Activated naive CD8-positive, alpha-beta T cell treated with anti-CD3 and anti-CD28 coated beads, Interleukin-2, amount 50 U/mL, for 16 hours (primary cell): ENCODE measurements at places on chromosomes 12 and 14.

GRCh38 chr12:3931776-3932175 is 58.6 kb upstream of the PARP11 start:
- DNase-seq, result no peak

DNA sequence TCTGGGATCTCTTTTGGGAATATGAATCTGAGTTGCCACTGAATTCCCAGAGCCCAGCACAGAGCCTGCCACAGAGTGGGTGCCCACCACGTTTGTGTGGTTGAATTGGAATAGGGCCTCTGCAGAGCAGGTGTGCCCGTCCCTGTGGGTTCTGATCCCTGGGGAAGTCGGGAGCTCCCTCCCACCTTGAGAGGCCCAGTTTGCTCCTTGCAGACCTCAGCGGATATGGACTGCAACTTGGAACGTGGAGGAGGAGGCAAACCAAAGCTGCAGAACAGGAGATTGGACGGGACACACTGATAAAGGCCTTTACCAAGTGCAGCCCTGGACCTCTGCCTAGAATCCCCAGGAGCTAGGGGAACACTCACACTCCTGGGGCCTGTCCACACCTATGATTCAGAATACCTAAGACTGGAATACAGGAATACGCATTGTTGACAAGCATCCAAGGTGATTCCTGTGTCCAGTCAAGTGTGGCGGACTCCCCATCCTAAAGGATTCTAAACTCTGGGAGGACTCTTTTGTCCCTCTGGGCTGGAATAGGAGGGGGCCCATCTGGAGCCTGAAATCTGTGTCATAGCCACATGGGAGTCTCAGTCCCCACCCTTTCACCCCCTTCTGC is 2.4 kb downstream of the KRT76 start:
- no peak for DNase-seq

DNA sequence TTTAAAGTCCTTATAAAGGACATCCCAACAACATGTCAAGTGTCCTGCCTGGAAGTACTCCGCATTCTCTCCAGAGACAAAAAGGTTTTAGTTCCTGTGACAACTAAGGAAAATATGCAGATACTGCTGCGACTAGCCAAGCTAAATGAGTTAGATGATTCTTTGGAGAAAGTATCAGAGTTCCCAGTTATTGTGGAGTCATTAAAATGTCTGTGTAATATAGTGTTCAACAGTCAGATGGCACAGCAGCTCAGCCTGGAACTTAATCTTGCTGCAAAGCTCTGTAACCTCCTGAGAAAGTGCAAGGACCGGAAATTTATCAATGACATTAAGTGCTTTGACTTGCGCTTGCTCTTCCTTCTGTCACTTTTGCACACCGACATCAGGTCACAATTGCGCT is 40.2 kb downstream of the RIC8B start:
- DNase-seq, result no peak

GRCh38 chr12:130375296-130376287 is 37.9 kb downstream of the PIWIL1 start:
- DNase-seq, result no peak

DNA sequence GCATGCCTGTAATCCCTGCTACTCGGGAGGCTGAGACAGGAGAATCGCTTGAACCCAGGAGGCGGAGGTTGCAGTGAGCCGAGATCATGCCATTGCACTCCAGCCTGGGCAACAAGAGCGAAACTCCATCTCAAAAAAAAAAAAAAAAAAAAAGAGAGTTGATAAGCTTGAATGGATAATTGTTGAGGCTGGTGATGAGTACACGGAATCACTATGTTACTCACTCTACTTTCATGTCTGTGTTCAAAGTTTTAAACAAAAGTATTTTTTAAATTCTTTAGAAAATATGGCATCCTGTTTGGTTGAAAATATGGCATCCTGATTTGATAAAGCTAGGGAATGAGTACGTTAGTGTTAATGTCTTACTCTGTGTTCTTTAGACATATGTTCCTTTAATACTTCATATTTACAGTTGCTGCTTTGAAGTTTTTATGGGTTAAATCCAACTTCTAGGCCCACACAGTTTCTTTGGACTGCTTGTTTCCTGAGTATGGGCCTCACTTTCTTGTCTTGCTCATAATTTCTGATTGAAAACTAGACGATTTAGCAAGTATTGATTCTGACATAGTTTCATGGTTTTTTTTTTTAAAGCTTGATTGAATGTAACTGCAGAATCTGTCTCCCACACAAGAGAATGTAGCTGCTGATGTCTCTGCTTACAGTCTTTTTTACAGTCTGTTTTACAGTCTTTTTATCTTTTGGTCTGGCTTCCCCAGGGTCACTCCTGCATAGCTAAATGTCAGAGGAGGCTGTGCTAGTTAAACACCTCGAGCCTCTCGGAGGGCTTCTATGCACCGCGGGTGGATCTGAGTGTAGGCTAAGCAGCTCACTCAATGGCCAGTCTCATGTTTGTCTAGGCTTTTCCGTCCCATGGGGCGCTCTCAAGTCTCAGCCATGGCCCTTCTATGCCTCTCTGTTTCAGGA is 14.1 kb upstream of the FBLN5 start:
- no peak for DNase-seq

DNA sequence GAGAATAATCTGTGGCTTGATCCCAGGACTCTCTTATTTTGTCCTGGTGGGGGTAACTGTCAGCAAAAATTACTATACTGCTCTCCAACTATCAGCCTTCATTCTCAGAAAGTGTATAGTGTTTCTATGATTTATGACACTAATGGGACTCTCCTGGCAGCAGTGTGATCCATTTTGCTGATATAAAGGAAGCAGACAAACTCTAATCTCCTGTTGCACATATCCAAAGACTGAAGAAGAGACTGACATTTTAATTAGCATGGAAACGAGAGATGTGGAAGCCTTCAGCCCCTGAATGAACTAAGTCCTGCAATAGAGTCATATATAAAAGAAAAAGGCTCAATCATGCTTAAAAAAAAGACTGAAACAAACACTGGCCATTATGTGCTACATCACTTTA is 127.8 kb upstream of the SSTR1 start:
- DNase-seq, result no peak

- DNase-seq, result no peak
These were observed 190.1 kb downstream of the FOXN3 start for GRCh38 chr14:89226801-89227495.

GRCh38 chr14:71381814-71382213 is 474.6 kb downstream of the PCNX1 start:
- no peak for DNase-seq

DNA sequence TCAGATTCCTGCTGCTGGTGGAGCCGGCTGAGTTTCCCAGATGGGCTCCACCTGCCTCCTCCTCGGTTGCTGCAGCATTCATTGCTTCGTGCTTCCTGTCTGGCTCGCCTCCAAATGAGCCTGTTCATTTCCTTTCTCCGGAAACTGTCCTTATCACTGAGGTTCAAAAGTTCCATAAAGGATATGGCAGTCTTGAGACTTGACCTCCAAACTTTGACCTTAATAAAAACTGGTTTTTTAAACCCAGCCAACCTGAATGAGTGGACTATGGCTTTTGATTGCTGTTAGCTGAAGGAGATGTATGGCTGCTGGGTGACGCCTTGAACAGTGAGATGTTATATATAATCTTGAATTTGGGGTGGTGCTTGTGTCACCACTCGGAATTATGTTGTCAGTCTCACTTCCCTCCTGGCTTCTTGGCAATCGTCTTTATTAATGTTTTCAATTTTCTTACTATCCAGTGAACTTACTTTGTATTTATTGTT is 62.7 kb downstream of the RASSF3 start:
- no peak for DNase-seq

DNA sequence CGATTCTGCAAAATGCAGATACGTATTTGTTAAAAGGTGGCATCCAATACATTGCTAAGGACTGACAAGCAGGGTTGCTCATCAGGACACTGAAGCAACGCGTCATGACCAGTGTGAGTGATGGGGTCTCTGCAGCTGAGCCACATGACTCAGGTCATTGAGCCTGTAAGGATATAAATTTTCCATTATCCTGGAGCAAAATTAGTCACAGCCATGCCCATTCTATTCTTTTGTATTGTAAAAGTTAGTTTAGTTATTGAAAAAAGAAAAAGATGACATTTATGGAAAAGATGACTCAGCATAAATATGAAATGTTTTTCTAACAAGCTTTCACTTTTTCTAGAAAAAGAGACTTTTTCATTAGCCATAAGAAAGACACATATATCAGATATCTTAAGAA is 268.0 kb upstream of the TMEM132C start:
- DNase-seq, result no peak
